ENCODE measurements at places on chromosomes 16 and 17.

DNA sequence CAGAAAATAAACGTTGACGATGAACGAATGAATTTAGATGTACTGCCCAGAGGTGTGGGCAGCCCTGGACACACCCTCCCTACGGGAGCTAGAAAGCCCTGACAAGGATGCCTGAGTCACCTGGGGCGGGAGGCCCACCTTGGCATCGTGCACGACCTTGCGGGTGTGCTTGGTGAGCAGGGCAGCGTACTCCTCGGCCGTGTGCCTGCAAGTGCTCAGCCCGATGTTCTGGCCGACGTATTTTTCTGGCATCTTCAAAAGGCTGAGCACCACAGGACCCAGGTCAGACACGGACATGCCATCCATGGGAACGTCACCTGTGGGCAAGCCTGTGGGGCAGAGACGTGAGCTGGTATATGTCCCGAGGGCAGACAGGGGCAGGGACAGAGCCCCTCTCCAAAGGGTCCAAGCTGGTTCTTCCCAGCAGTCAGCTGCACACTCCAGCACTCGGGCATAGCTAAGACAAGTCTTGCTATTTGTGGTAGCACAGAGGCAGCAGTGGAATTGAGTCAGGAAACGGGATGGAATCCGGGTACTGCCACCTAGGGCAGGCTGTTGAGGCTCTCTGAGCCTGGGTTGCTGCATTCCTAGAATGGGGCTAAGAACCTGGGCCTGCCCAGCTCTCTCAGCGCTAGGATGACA, 10.8 kb downstream of the NMRAL1 start:
- DNase-seq: no peak

- no peak for DNase-seq
Measured at GRCh38 chr17:18015593-18015992, 23.4 kb downstream of the ATPAF2 start.

DNA sequence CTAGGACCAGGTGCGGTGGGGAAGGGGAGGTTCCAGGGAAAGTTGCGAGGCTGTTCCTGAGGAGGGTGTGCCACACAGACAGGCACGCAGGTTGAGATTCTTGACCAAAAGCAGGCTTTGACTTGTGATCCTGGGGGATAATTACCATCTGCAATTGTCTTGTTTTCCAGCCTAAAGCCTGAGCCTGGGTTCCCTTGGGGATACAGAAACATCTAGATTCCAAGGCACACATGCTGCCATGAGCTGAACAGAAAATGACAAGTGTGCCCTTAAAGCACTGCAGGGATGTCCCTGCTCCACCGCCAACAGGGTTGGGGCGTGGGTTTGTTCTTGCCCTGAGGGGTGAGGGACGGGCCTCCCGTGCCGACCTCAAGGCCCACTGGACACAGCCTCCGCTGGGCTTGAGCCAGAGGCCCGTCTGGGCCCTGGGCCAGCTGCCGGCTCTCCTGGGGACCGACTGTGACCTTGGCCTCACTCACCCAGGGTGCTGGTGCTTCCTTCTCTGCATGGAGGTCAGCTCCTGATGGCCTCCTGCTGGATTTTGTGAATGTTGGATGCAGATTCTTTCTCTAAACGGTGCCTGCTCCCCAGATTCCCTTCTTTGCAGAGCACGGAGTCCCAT, 14.0 kb downstream of the CA5A start:
- DNase-seq: no peak

GRCh38 chr16:65117811-65118448, 3.9 kb downstream of the CDH11 start:
- peak; percentile 23 for DNase-seq

GRCh38 chr17:64984851-64985521, 65.7 kb upstream of the LRRC37A3 start:
- DNase-seq: peak; percentile 84

- no peak for DNase-seq
Measured at GRCh38 chr16:57534881-57535658, 1.3 kb downstream of the CCDC102A start.

GRCh38 chr16:55037046-55037445, 106.4 kb downstream of the IRX5 start:
- DNase-seq: no peak

Data from CD4-positive, alpha-beta T cell treated with Interleukin-12 subunit alpha and Interleukin-12 subunit beta, for 1 hour (primary cell).